ENCODE measurements at places on chromosomes 4 and X.
A peak's percentile ranks its signal among the peaks of the same experiment; 100 is the strongest.

- peak; percentile 73 for DNase-seq
These were observed 30.9 kb downstream of the PDLIM3 start for GRCh38 chr4:185504098-185505047.

GRCh38 chr4:3311489-3312171 is 18.8 kb downstream of the RGS12 start:
- DNase-seq, result no peak

- DNase-seq, result no peak
These were observed 40.2 kb upstream of the NKX3-2 start for GRCh38 chr4:13584481-13584880.

DNA sequence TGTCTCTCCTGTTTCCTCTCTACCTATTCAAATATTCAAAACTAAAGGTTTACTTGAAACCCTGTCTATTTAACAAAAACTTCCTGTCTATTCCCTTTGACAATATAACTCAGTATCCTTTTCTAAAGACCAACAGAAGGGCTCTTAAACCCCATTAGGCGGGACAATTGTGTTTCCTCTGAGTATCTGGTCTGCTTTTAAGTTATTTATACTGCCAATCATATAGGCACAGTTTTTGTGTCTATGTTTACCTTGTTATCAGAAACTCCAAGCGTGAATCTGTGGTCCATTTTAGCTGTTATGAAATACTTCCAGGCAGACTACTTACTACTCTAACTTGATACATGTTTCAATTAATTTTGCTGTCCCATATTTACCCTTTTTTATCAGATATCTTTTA is 350.0 kb upstream of the CTSO start:
- peak; percentile 31 for DNase-seq

DNA sequence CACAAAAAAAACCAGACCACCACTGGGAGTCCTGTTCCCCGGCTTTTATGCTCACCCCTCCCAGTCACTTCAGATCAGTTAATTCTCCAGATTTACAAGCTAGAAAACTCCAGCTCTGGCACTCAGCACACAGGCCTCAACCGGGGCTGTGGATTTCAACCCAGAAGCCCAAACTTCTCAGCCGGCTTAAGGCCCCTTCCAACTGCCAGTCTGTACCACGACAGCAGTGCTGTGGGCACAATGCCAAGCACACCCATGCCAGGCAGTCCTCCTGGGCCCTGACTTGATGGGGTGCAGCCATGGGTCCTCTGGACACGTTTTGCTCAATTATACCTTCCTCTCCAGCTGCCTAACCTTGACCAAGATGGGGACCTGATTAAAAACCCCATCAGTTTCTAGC is 12.2 kb downstream of the SOD3 start:
- DNase-seq, result no peak

- peak; percentile 58 for DNase-seq
These were observed 6.4 kb downstream of the PPEF2 start for GRCh38 chr4:75895744-75896314.

DNA sequence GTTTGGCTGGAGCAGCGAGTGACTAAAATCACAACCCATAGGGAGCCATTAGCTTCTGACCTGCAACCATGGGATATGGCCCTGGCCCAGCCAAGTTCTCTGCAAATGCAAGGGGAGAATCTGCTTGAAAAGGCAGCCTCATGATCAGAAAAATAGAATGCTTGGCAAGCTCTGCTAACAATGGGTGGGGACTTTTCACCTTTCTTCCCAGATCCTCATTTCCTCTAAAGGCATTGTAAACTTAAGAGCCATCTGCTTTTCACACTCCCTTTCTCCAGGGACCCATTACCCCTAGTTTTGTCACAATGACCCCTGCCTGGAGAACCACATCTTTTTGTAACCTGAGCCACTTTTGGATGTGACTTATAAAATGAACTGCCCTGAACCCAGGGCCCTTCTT is 104.3 kb downstream of the PARM1 start:
- no peak for DNase-seq

- no peak for DNase-seq
These were observed 203.6 kb upstream of the AGTR2 start for GRCh38 chrX:115966920-115967319.
